Effector CD4-positive, alpha-beta T cell (primary cell): ENCODE measurements at places on chromosomes 11 and 22.

- DNase-seq, result no peak
These were observed 15.5 kb downstream of the KIAA0930 start for GRCh38 chr22:45224988-45225731.

DNA sequence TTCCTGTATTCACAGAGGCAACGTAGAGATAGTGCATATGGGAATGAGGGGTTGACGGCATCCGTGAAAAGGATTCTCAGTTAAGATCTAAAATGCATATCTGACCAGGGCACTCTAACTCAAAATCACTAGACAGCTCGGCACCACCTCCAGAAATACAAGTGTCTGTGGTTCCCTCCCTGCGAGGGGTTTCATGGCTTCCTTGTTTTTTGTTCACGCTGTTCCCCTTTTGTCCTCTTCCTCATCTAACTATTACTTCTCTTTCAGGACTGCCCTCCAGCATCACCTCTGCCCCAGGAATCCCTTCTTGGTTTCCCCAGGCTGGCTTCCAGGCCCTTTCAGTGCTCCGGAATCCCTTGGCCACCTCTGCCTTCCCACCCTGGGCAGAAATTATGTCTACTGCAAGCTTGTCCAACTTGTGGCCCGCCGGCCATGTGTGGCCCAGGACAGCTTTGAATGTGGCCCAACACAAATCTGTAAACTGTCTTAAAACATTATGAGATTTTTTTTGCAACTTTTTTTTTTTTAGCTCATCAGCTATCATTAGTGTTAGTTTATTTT, 159.9 kb downstream of the FBXO7 start:
- no peak for DNase-seq

DNA sequence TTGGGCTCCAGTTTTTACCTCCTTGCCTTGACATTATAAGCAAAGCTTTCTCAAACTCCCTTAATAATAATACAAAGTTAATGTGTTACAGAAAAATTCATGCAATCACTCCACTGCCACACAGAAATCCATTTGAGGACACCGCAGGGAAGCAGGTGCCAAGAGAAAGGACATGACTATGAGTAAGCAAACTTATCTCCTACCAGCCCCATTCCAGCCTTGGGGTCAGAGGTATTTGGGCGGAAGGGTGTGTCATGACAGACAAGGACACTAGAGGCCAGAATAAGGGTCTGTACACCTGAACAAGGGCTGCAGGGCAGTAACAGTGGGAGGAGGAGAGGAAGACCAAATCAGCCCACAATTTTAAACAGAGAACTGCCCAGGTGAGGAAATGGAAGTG, 5.9 kb downstream of the GNG3 start:
- no peak for DNase-seq

- peak; percentile 63 for DNase-seq
These were observed 36.6 kb upstream of the VPREB1 start for GRCh38 chr22:22207845-22208564.

- DNase-seq, result no peak
These were observed 43.2 kb downstream of the SLCO2B1 start for GRCh38 chr11:75194147-75194546.

- DNase-seq, result no peak
These were observed 5.0 kb upstream of the UVRAG start for GRCh38 chr11:75809991-75810390.

GRCh38 chr11:71332046-71332445, 79.7 kb upstream of the SHANK2 start:
- DNase-seq, result no peak

DNA sequence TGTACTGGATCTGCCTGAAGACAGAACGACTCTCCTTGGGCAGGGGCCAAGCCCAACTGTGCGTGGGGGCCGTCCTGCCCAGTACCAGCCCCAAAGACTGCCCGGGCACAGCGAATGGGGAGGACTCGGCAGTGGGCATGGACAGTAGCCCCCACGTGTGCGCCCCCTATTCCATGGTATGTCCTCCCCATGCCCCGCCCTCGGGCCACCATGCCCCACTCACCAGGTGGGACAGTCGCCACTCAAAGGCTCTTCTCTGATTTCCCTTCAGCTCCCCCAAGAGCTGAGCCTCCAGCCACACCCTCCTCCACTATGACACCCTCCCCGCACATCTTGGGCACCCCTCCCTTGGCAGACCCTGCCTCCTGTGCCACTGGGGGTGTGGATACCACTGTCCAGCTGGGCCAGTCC, 43.5 kb downstream of the GNB1L start:
- DNase-seq, result no peak

- DNase-seq, result no peak
These were observed 40.1 kb downstream of the BDNF start for GRCh38 chr11:27660171-27660570.

GRCh38 chr11:125329786-125330185, 165.2 kb downstream of the PKNOX2 start:
- DNase-seq, result no peak

DNA sequence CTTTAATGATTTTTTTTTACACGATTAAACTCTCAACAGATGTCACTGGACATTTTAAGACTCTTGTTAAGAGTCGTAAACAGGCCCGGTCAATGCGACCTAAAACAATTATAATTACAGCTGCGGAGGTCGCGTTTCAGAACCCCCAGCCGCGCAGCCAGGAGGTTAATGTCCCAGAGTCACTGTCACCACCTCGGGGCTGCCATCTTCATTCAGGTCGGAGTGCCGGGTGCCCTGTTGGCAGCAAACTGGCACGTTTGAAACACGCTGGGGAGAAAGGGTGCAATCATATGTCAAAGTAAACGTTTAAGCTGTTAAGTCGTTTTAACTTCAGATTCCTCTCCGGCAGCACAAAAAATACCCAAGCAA, 711 bp upstream of the PHF21B start:
- DNase-seq, result no peak

DNA sequence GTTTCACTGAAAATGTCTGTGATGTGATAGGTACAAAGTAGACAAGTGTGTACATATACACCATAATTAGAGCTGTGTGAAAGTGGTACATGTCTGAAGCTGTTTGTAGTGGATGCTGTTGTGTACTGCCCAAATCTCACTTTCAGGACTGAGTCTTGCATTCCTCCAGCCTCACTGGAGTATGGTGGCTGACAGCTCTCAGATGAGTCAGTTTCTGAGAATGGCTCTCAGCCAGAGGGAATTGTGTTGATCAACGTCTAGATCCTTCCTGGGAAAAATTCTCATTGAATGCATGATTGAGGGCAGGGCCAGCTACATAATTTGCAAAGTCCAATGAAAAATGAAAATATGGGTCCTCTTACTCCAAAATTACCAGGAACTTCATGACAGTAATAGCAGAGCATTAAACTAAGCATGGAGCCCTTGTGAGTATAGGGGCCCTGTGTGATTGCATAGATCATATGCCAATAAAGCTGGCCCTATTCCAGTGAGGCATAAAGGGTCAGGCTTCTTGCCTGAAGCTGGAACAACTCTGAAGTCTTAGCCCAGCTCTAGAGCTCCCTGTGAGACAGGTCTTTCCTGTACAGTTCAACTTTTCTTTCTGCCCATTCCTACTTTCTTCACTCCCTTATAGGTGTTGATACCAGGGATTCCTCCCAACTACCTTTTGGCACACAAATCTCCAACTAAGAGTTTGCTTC, 10.8 kb upstream of the CYP2R1 start:
- no peak for DNase-seq

DNA sequence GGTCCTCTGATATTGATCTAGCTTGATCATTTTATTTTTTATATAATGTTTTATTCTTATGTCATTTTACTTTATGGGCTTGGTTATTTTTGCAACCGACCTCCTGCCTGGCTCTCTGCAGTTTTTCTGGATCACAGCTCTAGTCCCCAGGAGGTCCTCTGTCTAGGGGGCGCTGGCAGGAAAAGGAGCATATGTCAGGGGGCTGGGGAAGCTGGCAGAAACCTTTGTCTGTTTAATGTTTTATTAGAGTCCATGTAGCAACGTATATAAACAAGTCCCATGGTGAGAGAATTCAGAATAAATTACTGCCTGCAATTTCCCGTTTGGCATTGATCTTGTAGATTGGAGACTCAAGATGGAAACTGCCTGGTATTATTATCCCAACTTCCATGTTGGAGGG, 133.5 kb upstream of the ZBED5 start:
- no peak for DNase-seq

DNA sequence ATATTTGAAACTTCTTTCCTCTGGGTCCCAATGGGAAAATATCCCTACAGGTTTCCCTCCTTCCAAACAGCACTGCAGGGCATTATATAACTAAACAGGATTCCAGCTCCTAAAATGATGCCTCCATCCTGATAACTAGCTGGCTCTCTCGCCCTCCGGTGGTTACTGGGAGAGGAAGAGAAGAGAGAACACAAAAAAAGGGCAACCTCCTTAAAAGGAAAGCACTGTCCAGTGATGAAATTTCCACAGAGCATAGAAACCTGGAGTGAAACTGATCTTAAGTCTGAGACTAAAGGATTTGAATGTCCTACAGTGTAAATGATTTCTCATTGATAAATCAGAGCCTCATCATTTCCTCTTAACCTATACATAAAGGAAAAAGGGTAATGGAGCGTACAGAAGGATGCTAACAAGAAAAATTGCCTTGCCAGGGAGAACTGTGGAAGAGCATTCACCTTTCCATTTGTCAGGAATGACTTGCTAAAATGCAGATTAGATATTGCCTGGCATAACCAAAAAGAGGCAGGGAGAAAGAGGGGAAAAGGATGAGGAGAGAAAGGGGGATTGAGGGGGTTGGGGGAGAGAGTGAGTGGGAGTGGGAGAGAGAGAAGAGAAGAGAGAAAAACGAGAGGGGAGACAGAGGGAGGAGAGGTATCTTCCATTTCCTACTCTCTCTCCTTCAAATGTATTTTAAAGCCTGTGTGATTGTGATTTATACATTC, 121.3 kb downstream of the APOL5 start:
- no peak for DNase-seq

GRCh38 chr11:119860561-119861094, 131.6 kb upstream of the NECTIN1 start:
- DNase-seq, result no peak

- no peak for DNase-seq
These were observed 1.8 kb upstream of the AP2A2 start for GRCh38 chr11:923691-924405.

DNA sequence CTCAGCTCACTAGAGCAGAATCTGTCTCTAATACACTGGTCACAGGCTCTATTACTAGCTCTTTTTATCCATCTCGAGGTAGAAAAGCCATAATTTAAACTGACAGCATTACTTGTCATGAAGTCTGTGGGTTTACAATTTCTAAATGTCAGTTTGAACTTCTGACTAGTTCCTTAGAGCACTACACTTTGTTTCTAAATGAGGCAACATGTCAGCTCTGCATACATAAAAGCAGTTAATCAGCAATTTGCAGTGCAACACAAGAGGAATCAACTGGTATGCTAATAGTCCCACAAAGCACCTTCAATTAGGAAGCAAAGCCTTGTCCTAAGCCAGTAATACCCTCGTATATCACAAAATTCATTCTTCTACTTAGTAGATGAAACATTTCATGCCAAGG, 321.3 kb downstream of the TTC28 start:
- DNase-seq, result no peak

DNA sequence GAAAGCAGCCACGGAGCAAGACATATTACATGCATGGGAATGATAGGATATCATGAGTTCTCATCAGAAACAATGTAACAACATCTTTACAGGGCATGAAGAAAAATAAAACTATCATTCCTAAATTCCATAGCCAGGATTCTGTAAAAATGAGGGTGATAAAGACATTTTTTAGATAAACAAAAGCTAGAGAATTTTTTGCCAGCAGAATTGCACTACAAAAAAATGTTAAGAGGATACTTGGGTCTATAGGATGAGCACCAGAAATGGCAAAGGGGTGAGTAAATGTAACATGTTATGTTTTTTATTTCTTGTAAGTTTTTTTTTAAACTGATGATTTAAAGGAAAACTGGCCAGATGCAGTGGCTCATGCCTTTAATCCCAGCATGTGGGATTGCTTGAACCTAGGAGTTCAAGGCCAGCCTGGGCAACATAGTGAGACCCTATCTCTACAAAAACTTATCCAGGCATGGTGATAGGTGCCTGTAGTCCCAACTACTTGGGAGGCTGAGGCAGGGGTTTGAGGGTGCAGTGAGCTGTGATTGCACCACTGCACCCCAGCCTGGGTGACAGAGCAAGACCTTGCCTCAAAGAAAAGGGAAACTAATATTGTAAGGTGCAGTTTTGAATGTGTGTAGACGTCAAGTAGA, 33.2 kb downstream of the TBX1 start:
- DNase-seq, result no peak

DNA sequence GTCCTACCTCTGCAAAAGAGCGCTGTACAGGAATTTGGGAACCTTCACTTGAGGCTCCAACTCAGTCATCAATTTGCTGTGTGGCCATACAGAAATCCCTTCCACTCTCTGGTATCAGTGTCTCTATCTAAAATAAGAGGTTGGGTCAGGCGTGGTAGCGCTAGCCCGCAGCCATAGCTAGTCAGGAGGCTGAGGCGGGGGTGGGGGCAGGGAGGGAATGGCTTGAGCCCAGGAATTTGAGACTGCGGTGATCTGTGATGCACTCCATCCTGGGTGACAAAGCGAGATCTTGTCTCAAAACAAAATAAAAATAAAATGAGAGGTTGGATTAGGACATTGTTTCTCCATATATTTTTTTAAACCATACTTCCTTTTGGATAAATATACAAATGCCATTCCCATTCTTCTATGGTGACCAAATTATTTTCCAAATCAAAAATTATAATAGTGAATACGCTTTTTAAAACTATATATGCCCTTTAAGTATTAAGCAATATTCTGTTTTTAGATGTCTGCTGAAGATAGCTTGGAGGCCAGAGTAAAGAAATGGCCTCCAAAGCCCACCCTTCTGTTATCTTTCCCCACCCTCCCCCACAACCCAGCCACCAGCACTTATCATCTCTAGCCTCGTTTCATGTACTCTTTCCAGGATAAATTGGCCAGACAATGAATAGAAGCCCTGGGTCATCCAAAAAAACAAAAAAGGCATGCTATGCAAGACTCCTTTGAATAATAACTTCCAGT, 87.2 kb downstream of the PLEKHA7 start:
- DNase-seq, result no peak

DNA sequence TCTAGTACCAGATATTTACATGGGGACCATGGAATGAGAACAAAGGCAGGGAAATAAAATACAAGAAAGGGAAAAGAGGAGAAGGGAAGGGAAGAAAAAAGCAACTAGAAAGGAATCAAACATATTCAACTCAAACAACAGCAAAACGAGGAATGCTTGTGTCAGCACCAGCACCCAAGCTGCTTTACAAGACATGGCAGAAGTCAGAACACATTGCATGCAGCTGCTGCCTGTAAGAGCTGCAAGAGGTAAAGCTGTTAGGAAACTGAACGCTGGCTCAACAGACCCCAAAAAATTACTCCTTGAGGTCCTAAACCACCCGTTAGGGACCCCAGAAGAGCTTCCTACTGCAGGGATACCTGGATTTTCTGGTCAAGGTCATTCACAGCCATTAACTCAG, 296.9 kb downstream of the OPCML start:
- DNase-seq, result no peak

DNA sequence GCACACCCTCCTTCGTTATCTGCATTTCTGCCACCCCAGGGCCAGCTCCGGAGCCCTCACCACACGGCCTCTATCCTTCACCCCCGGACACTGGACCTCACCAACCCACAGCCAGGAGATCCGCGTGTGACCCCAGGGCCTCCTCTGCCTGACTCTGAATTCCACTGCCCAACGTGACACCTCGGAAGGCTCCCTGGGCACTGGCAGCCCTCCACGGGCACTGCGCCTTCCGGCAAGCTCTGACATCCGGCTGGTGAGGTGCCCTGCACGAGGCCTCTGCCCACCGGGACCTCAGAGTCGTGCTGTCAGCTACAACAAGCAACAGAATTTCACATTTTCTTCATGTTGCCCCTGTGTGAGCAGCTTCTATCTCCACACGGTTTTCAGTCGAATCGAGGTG, 148.3 kb downstream of the CRYBB2 start:
- no peak for DNase-seq

- DNase-seq, result no peak
These were observed 9.4 kb downstream of the PCF11 start for GRCh38 chr11:83166193-83166866.
